Naive thymus-derived CD4-positive, alpha-beta T cell (primary cell): ENCODE measurements at places on chromosomes 5 and 9. TPM values are rescaled to one million over a fixed set of nuclear protein-coding genes. Genes with fewer than 3 reads are reported as not detected.

GRCh38 chr9:34611811-34612787 is at the start of gene RPP25L:
TSS of gene RPP25L (minus strand) at chr9:34612097. CDS start at chr9:34611296, 801 bp downstream.
- peak; percentile 85 for DNase-seq

- DNase-seq: no peak
These were observed 110.2 kb downstream of the MEF2C start for GRCh38 chr5:88772831-88773230.

- no peak for DNase-seq
These were observed 54.5 kb downstream of the STK10 start for GRCh38 chr5:172133359-172134029.

- no peak for DNase-seq
These were observed 42.0 kb downstream of the HABP4 start for GRCh38 chr9:96491880-96492525.

DNA sequence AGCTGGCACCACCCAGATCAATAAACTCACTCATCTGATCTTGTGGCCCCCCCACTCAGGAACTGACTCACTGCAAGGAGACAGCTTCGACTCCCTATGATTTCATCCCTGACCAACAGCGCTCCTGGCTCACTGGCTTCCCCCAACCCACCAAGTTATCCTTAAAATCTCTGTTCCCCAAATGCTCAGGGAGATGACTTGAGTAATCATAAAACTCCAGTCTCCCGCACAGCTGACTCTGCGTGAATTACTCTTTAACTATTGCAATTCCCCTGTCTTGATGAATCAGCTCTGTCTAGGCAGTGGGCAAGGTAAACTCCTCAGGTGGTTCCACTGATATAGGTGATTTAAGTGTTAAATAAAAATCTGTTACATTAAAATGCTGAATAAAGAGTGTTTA is 1.9 kb upstream of the TRIM32 start:
- no peak for DNase-seq

DNA sequence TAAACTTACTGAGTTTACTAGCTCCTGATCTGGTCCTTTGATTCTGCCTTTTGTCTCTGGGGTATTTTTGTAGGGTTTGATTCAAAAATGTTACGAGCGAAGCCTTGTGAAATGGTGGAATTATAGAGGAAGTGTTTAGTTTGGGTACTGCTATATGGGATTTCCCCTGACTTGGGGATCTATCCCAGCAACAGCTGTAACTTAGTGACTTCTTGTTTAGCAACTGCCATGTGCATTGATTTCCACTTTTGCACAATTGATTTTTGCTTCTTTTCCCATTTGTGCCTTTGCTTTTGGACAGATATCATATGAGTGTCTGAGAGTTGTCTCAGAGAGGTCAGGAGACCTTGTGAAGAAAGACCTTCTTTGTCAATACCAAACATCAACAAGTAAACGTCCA is 248.5 kb upstream of the DAP start:
- no peak for DNase-seq

GRCh38 chr5:80502800-80503199 is 14.9 kb downstream of the FAM151B start:
- no peak for DNase-seq

GRCh38 chr9:128080206-128080605 is 12.2 kb downstream of the SLC25A25 start:
- no peak for DNase-seq

DNA sequence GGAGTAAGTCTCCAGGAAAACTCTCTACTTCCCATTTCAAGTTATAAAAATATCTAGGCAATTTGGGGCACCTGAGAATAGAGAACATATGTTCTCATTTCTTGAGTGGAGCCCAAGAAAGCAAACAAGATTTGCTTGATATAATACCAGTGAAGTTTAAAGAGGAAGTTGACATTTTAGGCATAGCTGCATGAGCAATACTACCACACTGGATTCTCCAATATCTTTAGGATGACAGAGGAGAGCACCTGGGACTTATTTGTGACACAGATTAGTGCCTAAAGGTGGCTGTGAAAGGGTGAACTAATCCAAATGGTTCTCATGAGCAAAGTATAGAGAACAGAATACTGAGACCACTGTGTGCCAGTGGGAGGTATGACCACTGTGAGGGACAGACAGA is 423.5 kb upstream of the RIOK2 start:
- DNase-seq: no peak

DNA sequence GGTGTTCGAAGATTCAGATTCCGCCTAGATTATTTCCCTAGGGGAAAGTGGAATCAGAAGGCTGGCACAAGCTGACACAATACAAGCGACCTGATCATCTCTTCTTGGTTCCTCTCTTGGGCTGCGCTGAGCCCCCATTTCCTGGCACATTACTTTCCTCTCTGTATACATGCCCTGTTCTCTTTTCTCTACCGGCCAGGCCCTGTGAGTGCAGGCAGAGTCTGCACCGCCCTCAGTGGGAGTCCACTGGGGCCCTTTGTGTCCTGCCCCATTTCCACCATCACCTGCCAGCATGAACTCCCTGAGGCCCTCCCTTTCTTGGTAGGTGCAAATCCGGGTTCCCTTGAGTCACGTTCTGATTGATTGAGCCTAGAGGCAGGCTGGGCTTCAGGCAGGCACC is 287.9 kb downstream of the MSX2 start:
- no peak for DNase-seq

GRCh38 chr5:124192716-124193115 is 553.7 kb downstream of the ZNF608 start:
- no peak for DNase-seq

DNA sequence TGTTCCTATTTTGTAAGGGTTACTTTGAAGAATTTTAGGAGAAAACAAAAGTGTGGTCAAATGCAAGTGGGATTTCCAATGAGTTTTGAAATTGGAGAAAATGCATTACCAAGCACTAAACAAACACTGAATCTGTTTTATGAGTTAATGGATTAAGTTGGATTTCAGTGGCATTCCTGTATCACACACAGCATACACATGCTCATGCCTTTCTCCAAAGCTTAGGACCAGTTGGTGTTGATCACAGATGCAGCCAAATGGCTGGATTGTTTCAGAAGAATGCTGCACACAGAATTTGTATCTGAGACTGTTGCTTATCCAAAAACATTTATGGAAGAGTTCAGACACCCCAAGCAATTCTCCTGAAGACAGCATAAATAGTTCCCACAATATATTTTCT is 611.1 kb downstream of the ACTL7B start:
- no peak for DNase-seq

Gene RFESD
- 5.2 TPM for total RNA-seq

Gene SH3RF2
- not detected for total RNA-seq

Gene NUTM2F
- not detected for total RNA-seq

Gene RGS7BP
- total RNA-seq: not detected

Gene MBLAC2
- total RNA-seq: 6.3 TPM
